ENCODE measurements at places on chromosomes 6 and 20. TPM values are rescaled to one million over a fixed set of nuclear protein-coding genes. Genes with fewer than 3 reads are reported as not detected.

DNA sequence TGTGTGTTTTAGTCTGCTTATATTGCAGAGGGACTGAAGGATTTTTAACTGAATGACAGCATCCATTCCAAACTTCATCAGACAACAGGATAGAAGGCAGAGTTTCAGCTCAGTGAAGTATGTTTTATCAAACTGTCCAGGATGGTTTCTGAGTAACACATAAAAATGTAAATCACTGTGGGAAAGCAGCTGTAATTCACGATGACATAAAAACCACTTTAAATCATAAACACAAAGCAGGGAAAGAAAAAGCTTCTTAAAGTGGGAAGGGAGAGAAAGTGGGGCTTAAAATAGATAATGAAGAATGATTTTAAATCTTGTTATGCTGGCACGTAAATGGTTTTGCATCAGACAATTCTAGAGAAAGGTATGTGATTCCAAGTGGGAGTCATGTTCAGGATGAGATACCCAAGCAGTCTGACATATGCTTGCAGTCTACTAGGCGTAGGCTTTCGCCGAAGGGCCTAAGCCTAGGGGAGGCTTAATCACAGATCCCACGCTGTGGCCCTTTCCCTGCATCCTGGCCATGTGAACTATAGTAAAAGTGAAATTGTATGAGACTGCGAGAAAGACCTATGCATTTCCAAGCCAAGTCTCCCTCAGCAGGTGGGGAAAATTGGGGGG is 610.6 kb downstream of the PRKN start:
- no peak for ATAC-seq

Gene CGA
- not detected for total RNA-seq

- ATAC-seq = no peak
Measured at GRCh38 chr6:92110403-92110802, 1309.0 kb downstream of the EPHA7 start.

DNA sequence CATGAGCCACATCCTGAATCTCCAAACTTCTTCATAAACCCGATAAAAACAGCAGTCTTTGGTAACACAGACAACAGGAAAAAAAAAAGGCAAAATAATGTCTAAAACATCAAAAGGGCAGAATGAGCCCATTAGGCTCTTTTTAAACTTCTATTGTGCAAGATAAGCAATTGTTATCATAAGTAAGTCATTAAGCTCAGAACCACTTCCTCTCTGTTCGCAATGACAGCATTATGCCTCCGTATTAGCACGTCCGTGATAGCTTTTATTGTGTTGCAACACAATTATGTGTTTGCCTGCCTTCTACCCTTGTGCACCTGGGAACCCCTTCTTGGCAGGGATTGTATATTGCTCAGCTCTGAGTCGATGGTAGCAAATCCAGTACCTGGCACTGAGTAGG is 147.1 kb downstream of the LRFN2 start:
- ATAC-seq = no peak

Gene MPIG6B
- total RNA-seq = 0.51 TPM

DNA sequence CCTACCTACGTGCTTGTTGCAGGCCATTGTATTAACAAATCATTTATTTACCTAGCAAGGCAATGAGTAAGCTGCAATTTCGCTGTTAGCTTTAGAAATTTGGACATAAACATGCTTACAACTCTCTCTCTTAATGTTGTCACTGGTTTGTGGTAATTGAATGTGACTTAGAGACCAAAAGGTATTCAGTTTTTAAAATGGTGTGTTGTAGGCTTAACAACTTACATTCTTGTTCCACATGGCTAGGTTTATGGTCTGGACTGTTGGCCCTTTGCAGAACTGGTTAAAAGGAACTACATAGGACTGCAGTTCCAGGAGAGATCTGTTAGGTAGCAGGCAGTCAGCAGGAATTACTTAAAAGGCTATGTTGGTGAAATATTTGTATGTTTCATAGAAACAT is 10.3 kb upstream of the CTAGE9 start:
- no peak for ATAC-seq

All from motor neuron (in vitro differentiated cells).